ENCODE measurements at places on chromosomes 2 and 18.

GRCh38 chr2:69211686-69212085 is 175.3 kb downstream of the GFPT1 start:
- no peak for DNase-seq

GRCh38 chr2:174198846-174199564 is 49.3 kb downstream of the OLA1 start:
- no peak for DNase-seq

GRCh38 chr2:219469186-219469724 is 29.4 kb upstream of the GMPPA start:
- no peak for DNase-seq

DNA sequence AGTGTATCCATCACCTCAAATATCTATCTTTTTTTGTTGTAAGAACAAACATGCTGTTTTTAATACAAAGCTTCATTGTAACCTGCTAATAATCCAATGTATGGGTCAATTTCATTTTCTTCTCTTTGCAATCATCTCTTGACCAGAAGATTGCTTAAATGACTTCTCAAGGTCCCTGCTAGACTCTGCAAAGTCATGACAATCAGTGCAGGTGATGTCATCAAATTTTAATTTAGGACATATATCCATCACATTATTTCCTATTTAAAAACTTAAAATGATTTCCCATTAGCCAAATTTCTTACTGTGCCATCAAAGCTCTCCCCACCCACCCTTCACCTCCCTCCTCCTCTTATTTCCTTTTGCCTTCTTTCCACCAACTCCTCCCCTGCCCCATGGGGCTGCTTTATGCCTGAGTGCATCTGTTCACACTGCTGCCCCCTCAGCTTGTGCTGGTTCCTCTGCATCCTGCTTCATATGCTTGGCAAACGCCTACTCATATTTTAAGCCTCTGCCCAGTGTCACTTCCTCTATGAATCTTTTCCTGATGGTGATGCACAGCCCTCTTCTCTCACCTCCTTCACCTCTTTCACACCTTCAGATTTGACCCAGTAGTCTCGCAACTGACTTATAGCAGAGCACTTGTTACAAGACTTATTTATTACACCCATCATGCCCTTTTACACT is 20.3 kb downstream of the PLEK start:
- no peak for DNase-seq

DNA sequence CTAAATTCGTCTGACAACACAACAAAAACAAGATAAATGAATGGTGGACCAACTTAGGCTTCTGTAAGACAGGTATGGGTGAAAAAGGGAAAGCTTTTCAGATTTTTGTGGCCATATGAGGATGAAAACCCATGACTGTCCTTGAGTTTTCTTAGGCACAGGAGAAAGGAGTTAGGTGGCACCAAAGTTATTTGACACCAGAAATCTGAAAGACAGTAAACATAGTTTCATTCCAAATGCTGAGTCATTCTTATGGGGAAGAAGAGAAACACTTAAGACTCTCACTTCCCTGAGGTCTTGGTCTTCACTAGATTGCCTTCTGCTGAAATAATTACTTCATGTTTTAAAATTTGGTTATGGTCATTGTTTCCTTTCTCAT is 5.2 kb upstream of the GPD2 start:
- DNase-seq = no peak

DNA sequence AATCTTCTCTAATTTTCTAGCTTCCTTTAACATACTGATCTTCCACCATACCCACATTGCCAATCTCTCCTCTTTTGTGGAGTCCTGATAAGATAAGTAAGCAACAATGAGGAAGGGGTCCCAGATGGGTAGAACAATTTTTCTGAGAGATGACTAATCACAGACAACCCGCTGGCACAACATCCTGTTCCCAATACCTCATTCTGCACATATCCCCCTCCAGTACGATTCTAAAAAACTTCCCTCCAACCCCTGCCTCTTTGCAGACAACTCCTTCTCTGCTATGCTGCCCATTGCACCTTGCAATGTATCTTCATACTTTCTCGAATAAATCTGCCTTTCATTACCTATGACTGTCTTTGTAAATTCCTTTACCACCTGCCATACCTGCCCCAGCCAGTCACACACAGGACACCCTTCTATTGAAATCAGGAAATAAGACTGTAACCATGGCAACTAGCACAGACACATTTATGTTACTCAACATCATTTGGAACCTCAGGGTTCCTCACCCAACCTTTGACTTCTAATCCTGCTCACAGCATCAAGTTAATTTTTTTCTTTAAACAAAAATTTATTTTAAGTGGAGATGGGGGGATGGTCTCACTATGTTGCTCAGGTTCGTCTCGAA is 7.4 kb upstream of the EXOC6B start:
- no peak for DNase-seq

- no peak for DNase-seq
These were observed 53.1 kb downstream of the ZNF521 start for GRCh38 chr18:25298853-25299274.

- no peak for DNase-seq
These were observed 508.0 kb downstream of the BCL11A start for GRCh38 chr2:60045456-60045855.

DNA sequence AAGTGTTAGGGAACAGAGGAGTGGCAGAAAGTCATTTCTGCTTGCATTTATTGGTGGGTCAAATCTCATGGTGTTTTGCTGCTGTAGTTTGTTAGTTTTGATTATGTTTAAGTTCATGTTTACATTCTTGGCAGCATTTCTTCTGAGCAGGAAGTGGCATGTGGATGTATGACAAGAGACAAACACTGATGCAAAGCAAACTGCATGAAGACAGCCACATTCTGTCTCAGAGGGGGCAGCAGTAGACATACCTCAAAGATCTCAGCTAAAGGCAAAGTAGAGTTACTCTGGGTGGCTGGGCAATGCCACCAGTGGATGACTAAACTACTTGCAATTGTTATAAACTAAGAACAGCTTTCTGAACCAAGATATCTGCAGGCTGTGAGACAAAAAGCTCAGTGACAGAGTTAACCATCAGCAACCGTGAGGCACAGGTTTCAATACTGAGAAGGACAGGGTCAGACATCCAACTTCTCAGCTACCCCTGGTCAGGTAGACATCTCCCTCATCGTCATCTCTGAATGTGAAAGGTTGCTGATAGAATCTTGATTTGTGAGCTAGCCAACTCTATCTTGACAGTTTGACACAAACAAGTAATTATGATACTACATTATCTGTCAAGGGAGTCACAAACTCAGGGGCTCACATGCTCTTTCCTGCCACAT is 16.4 kb downstream of the GALNT3 start:
- no peak for DNase-seq

DNA sequence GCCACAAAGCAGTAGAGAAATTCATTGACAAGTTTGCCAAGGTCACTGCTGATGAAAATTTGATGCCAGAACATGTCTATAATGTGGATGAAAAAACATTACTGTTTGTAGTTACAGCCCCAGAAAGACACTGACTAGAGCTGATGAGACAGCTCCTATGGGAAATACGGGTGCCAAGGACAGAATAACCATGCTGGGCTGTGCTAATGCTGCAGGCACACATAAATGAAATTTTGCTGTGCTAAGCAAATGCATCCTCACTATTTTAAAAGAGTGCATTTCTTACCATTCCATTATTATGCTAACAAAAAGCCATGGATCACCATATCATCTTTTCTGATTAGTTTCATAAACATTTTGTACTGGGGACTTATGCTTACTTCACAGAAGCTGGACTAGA is 208.2 kb downstream of the FHOD3 start:
- no peak for DNase-seq

- no peak for DNase-seq
These were observed 740.3 kb upstream of the RAB6C start for GRCh38 chr2:129239141-129239540.

GRCh38 chr18:67183398-67183797 is 333.1 kb downstream of the DSEL start:
- no peak for DNase-seq
